ENCODE measurements at places on chromosomes 13 and 19.
A peak's percentile ranks its signal among the peaks of the same experiment; 100 is the strongest.

GRCh38 chr13:39016787-39017186, 21.1 kb downstream of the PROSER1 start:
- no peak for DNase-seq

- no peak for DNase-seq
These were observed 2.0 kb downstream of the SPACA6 start for GRCh38 chr19:51695088-51695487.

DNA sequence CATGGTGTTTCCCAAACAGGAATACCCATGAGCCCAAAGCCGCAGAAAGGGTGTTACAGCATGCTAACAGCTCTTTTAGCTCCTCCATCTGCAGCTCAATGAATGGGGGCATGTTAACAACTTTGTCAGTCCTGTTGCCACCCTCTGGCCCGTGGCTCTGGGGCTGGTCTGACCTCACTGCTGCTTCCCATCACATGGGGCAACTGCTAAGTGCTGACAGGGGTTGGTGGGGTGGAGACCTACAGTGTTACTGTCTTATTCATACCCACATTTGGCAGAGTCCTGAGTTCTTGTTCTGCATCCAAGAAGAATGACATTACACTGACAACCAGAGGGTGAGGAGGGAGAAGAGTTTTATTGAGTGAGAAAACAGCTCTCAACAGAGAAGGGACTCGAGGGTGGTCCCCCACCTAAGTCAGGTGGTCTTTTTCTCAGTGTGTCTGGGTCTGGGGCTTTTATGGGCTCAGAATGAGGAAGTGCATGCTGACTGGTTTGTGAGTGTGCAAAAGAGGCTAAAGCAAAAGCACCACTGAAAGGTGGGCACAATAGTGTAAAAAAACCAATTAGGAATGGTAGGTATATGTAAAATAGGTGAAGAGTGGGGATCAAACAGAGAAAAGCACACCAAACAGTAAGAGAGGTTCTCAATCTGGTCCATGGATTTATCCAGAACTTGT, 1952.0 kb upstream of the PCDH20 start:
- peak; percentile 39 for DNase-seq

DNA sequence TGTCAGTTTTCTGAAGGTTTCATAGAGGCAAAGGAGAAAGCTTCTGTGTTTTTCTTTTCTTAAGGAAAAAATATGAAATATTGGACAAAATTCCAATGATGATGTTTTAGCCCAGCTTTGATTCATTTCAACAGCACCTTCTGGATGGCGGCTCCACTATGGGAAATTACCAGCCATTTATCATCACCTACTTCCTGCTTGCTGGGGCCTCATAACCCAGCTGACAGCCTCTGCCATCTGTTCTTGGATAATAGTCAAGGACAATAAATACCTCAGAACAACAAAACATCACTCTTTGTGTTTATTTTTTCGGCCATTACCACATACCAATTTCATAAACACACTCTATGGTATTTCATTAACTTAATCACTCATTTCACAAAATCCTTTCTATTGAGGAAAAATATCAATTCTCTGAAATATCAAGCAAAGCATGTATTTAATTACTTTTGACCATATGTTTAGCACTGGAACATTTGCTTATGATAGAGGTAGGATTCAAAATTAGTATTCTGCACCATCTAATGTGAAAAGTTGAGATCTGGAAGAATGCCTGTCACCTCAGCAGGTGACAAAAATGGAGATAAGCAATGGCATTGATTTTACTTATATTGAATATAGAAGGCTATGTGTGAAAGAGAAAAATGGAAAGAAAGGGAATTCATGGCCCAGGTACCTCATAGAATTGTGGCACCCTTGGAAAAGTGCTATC, 629.7 kb downstream of the LIG4 start:
- DNase-seq = no peak

GRCh38 chr13:111037927-111038326, 77.2 kb upstream of the ARHGEF7 start:
- no peak for DNase-seq

DNA sequence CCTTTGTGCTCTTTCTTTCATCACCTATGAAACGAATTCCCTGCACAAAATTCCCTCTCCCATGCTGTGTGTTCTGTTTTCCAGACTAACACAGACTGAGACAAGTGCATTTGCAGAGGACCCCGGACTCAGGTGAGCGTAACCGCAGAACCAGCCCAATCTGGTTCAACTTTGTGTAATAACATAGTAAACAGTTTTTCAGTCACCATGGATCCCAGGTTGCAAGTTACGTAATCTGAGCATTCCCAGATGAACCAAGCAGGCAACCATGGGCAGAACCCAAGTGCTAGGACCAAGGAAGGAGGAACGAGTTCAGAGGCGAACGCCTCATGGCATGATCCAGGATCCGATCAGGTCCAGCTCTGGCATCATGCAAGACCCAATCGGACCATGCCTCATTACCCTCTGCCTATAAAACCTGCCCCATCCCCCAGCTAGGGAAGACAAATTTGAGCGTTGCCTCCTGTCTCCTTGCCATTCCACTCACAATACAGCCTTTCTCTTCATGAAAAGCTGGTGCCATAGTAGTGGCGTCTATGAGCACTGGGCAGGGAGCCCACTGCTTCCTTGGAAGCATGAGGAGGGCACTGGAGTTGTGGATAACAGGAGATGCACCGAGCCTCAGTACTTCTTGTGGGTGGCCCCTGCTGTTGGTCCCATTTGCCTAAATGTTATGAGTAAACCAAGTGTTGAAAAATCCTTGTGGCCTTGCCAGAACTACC, 107.6 kb downstream of the ABCC4 start:
- DNase-seq = no peak

All from upper lobe of right lung (tissue), 1 donor.